Hindlimb muscle (tissue), 1 donor: ENCODE measurements at places on chromosomes 6 and 20. TPM values are rescaled to one million over a fixed set of nuclear protein-coding genes. Genes with fewer than 3 reads are reported as not detected.

DNA sequence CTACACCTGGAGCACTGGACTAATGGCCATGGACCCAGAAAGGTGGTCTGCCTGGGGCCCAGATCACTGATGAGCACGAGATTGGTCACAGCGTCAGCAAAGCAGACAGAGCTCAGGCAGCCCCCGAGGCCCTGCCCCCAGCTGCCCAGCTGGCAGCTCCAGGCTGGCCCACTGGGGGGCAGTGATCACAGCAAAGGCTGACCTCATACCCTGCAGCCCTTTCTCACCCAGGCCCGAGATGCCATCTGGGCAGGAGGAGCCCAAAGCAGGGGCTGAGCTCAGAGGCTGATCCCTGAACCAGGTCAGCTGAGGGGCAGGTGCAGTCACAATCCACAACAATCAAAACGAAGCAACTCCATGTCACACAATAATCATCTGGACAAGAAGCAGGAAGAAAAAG lies 4.1 kb downstream of the MAP1LC3A start:
- no peak for DNase-seq

GRCh38 chr6:56524891-56525703 lies 117.6 kb downstream of the DST start:
- DNase-seq: peak; percentile 63

DNA sequence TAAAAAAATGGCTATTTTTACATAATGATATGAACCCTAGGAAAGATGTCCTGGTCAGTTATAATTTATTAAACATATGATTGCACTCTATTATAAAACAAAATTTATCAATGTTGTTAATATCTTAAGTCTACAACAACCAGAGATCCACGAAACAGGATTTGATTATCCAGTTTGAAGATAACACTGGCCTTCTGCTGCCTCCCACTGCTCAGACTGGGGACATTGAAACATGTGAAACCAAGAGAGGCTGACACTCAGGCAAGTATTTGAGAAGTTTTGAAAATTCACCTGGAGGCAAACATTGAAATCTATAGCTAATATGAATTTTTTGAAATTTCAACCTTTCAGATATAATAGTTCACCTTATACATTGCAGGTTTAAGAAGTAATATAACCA lies 219.3 kb upstream of the HSF2 start:
- peak; percentile 45 for DNase-seq

TMEM14B gene
- 65.9 TPM for polyA plus RNA-seq

- no peak for DNase-seq
Measured at GRCh38 chr6:57306273-57306672, 11.2 kb upstream of the PRIM2 start.

DNA sequence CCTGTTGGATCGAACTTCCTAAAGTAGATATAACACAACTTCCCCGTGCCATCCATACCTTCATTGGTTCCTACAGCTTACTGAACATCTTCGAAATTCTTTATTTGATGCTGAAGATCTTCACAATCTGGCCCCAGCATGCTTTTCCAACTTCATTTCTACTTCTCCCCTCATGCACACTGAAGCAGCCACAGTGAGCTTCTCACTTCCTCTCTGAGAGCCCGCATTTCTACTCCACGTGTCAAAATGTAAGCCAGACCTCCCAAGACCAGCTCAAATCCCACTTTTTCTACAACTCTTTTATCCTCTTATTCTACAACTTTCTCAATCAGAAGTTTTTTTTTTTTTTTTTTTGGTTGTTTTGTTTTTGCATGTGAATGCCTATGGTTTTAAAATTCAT lies 254.7 kb downstream of the GMPR start:
- DNase-seq: no peak

- no peak for DNase-seq
Measured at GRCh38 chr6:43695967-43696291, 8.3 kb upstream of the MRPS18A start.

- DNase-seq: no peak
Measured at GRCh38 chr6:169097381-169097959, 156.2 kb downstream of the THBS2 start.

DNA sequence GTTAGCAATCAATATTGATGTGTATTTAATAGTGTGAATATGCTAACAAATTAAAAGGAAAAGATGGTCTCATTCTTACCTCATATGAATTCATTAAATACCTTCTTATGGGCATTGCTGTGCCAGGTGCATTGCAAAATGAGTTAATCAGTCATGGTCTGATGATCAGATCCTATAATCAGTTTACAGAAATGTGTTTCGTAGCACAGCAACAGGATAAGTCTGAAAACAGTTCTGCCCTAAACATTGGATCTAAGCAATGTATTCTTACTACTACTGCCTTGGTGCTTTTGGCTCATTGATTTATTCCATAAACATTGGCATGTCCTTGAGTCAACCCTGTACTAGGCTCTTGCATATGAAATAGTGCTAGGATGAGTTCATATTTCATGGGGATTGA lies 417.0 kb upstream of the JAG1 start:
- DNase-seq: no peak

KCNK17 gene
- polyA plus RNA-seq: 1.0 TPM

DNA sequence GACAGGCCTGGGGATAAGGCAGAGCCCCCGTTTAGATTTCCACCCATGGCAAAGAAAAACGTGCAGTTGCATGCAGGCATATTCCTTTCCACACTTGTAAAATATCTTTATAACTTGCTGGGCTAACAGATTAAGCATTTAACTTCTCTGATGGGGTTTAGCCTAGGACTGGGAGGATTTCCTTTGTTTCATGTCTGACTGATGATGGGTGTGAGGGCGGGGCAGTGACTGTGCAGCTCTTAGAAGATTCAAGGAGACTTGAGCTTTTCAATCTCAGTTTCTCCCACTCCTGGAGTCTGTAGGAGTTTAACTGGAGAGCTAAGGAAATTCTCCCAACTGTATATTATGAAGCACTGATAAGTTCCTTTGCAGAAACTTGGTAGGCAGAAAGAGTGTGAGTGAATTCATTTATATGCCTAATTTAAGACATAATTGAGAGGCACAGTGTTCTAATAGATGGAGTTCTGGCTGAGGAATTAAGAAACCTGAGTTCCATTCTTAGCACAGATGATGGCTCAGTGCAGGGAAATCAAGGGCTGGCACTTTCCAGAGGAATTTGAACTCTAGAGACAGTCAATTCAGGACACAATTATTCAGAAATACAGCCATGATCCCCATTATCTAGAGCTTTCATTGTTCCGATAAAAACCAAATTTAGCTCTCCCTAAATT lies 214.6 kb upstream of the CNR1 start:
- no peak for DNase-seq

DNA sequence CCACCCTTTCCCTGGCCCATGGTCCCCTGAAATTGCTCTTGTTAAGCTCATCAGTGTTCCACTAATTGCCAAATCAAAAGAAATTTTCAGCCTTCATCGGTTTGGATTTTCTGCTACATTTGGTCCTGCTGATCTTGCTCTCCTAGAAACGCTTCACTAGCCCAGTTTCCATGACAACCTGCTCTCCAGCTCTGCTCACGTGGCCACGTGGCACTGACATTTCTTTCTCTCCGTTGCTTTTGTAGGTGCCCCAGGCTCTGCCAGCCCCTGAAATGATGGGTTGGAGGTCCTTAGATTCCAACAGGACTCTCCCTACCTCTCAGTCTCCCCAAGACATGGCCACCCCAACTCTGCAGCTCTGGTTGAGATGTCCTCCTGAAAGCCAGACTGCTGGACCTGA lies 45.8 kb upstream of the NNAT start:
- no peak for DNase-seq

DNA sequence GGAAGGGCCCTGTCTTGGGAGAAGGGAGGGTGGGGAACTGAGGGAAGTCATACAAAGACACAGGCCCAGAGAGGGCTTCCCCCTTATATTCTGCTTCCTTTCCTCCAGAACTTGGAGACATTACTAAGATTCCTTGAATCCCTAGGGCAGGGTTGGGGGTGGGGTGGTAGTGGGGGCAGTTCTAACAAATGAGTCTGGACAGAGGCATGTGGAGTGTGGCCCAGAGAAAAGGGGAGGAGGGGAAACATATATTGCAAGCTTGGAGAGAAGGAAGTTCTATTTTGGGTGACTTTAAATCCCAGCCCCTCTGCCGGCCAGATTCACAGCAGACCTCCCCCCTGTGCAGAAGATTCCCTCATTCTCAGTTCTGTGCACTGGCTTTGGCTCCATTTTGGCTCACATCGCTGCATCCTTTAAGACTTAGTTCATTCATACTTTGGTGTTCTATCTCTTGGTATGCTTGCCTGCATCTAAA lies 43.7 kb downstream of the DAAM2 start:
- peak; percentile 48 for DNase-seq

DNA sequence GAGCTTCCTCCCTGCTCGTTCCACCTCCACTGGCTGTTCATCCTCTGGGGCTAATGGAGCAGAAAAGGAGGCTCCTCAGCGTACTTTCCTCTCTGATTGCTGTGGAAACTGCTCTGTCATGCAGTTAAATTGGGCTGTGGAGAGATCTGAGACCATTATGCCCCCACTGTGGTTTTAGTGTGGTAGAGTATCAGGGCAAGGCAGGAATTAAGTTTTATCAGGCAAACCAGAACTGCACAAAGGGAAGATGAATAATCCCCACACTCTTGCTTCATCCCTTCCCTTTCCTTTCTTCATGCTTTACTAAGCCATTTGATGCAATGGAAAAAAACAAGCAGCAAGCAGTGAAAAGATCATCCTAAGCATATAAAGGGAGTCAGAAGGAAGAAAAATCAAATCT lies 11.9 kb upstream of the ME1 start:
- no peak for DNase-seq

GRCh38 chr6:27514906-27515495 lies 42.1 kb upstream of the ZNF184 start:
- DNase-seq: no peak

DNAH8 gene
- polyA plus RNA-seq: 0.49 TPM

DNA sequence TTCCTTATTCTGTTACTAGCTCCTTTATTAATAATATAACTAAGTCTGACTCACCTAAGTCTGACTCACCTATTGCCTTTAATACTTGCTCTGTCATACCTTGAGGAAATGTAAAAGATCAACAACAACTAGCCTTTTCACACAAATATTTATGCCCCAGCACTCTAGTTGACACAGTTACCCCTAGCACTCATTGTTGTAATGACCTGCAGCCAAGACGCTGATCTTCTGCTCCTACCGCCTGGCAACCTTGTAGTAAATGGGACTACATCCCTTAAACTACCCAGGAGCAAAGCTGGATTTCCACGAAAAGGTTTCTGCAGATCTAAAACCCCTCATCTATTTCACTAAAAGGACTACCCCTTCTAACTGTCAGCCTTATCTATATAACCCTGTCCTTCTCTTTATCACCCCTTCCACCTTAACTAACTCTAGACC lies 90.0 kb downstream of the PLG start:
- no peak for DNase-seq

- DNase-seq: no peak
Measured at GRCh38 chr6:108312605-108313004, 17.8 kb downstream of the AFG1L start.
